Lower lobe of right lung (tissue), 2 donors: ENCODE measurements at places on chromosomes 4 and X. TPM values are rescaled to one million over a fixed set of nuclear protein-coding genes. Genes with fewer than 3 reads are reported as not detected.

DNA sequence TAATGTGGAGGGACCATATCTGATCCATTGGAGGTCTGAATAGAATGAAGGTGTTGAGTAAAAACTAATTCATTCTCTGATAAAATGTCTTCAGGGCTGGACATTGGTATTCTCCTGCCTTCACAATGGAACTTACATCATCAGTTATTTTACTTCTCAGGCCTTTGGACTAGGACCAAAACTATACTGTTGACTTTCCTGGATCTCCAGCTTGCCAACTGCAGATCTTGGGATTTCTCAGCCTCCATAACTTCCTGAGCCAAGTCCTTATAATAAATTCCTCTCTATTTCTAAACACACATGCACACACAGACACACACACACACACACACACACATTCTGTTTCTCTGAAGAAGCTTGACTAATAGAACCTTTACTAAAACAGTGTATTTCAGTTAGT, 1858.6 kb upstream of the ADGRL3 start:
- no peak overlapping the region for H3K27ac ChIP-seq
- H3K27me3 ChIP-seq: no peaks in the 10 kb centered on the region
- H3K36me3 ChIP-seq: no peaks in the 10 kb centered on the region
- no peaks in the 10 kb centered on the region for H3K4me1 ChIP-seq
- no peak overlapping the region for H3K4me3 ChIP-seq

DUX4 gene
- not detected for total RNA-seq

DNA sequence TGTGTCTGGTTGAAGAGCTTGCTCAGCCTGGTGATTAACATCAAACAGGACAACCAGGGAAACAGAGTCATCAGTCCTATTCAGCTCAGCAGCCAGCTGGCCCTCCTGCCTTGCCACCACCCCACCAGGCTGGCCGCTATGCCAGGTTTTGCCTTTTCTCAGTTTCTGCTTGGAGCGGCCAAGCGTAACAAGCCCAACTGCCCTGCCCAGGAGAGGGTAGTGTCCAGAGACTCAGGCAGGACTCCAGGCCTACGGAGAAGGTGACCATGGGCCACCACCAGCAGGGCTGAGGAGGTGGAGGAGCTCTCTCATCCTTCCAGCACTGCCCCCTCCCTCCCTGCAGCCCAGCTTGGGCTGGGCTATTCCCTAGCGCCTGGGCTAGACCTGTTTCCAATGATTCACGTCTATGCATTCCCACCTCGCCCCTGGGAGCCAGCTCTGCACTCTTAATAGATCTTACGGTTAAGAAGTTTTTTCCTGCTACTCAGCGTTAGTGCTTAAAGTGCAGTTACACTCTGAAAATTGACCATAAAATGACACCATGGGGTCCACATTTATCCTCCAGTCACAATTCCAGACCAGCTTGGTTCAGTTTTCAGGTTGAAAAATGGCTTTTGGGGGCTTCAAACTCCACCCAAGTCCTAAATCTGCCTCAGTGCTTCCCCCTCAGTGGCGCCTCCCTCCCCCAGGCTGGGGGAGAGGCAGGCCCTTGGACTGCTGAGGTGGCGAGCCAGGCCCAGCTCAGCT, 124.0 kb upstream of the PJA1 start:
- H3K4me1 ChIP-seq: no peaks in the 10 kb centered on the region
- H3K36me3 ChIP-seq: no peaks in the 10 kb centered on the region
- H3K4me3 ChIP-seq: no peak overlapping the region
- DNase-seq: no peak

DNA sequence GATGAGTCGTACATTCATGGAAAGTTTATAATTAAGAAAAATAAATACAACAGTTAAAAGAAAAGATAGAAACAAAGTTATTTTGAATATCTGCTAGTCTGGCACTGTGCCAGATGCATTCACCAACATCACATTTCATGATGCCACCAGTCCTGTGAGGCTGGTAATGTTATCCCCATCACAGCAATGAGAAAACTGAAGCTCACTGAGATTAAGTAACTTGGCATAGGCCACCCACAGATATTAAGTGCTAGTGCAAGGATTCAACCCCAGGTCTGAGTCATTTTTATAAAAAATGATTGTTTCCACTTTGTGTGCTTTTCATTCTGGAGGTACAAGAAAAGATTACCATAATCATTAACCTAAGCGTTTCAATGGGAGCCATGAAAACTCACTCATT, 65.0 kb upstream of the IL15 start:
- H3K27me3 ChIP-seq: no peaks in the 10 kb centered on the region
- H3K4me3 ChIP-seq: no peak overlapping the region
- H3K27ac ChIP-seq: no peak overlapping the region
- DNase-seq: no peak

- H3K4me3 ChIP-seq: peak overlapping the region; percentile 20
- H3K4me1 ChIP-seq: peaks cover 31% of the 10 kb centered on the region
- peaks cover 97% of the 10 kb centered on the region for H3K36me3 ChIP-seq
- peak overlapping the region; percentile 63 for H3K27ac ChIP-seq
- no peak for DNase-seq
- H3K27me3 ChIP-seq: no peaks in the 10 kb centered on the region
Measured at GRCh38 chr4:184392748-184393559, 81.4 kb downstream of the IRF2 start.

GRCh38 chr4:85910985-85911384, 436.0 kb downstream of the ARHGAP24 start:
- no peak overlapping the region for H3K4me3 ChIP-seq
- H3K4me1 ChIP-seq: no peaks in the 10 kb centered on the region
- no peaks in the 10 kb centered on the region for H3K27me3 ChIP-seq

- no peaks in the 10 kb centered on the region for H3K27me3 ChIP-seq
- H3K27ac ChIP-seq: peak overlapping the region; percentile 85
- no peaks in the 10 kb centered on the region for H3K36me3 ChIP-seq
Measured at GRCh38 chr4:156970501-156971164, 966 bp downstream of the PDGFC start.

ARHGEF6 gene
- total RNA-seq: 33.7 TPM

DRP2 gene
- not detected for total RNA-seq

- no peak overlapping the region for H3K27ac ChIP-seq
- H3K4me1 ChIP-seq: no peaks in the 10 kb centered on the region
- no peak for DNase-seq
- H3K36me3 ChIP-seq: no peaks in the 10 kb centered on the region
- H3K4me3 ChIP-seq: no peak overlapping the region
- no peaks in the 10 kb centered on the region for H3K27me3 ChIP-seq
Measured at GRCh38 chr4:112876316-112876715, 173.1 kb upstream of the ANK2 start.

CT47B1 gene
- not detected for total RNA-seq

DNA sequence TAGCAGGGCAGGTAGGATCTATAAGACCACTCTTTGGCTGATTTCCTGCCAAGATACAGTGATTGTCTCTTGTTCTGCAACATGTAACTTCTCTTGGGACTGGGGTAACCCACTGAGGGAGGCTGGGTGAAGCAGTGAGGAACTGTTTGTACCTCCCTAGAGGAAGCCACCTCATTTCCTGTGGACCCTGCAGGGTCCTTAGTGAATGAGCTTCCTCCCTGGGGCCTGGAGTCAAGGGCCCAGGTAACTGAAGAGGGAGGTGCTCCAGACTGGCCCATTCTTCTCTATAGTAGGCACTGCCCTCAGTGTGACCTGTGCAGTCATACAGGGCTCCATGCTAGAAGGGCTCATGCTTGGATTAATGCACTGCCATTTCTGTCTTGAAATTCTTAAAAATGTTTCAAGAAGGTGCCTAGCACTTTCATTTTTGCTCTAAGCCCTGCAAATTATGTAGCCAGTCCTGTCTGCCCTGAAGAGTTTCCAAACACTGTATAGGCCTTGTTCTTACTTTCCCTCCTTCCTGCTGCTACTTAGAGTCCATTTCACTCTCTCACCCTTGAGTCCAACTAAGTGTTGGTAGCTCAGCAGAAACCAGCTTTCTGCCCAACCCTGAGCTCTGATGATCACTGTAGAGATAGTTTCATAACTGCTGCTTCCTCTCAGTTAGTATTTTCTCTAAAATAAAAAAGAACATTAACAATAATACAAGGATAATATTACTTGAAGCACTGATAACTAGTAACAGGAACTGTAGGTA, 8.5 kb upstream of the GRIA3 start:
- H3K4me1 ChIP-seq: no peaks in the 10 kb centered on the region
- no peak overlapping the region for H3K27ac ChIP-seq
- H3K4me3 ChIP-seq: no peak overlapping the region
- no peak for DNase-seq
- H3K36me3 ChIP-seq: no peaks in the 10 kb centered on the region

- no peak for DNase-seq
- H3K27me3 ChIP-seq: no peaks in the 10 kb centered on the region
Measured at GRCh38 chr4:181608181-181608580, 635.0 kb upstream of the TENM3 start.

- no peaks in the 10 kb centered on the region for H3K27me3 ChIP-seq
- H3K4me1 ChIP-seq: no peaks in the 10 kb centered on the region
- H3K36me3 ChIP-seq: no peaks in the 10 kb centered on the region
- H3K4me3 ChIP-seq: no peak overlapping the region
Measured at GRCh38 chr4:108255203-108255747, 86.5 kb upstream of the LEF1 start.

GRCh38 chr4:88937081-88937480, 119.9 kb downstream of the FAM13A start:
- H3K4me1 ChIP-seq: no peaks in the 10 kb centered on the region
- DNase-seq: no peak
- H3K36me3 ChIP-seq: peaks cover 5% of the 10 kb centered on the region
- H3K27me3 ChIP-seq: no peaks in the 10 kb centered on the region

GPR82 gene
- 0.65 TPM for total RNA-seq

GRCh38 chrX:148917441-148917840, 417.0 kb downstream of the AFF2 start:
- DNase-seq: no peak
- H3K36me3 ChIP-seq: no peaks in the 10 kb centered on the region
- no peaks in the 10 kb centered on the region for H3K4me1 ChIP-seq
